ENCODE measurements at places on chromosomes 3 and 15. TPM values are rescaled to one million over a fixed set of nuclear protein-coding genes. Genes with fewer than 3 reads are reported as not detected.

Gene SH3BP5
- 48.1 TPM for polyA plus RNA-seq

Gene KAT2B
- polyA plus RNA-seq: 6.8 TPM

Gene MUC20
- 0.17 TPM for polyA plus RNA-seq

Gene LIPC
- 0.63 TPM for polyA plus RNA-seq

- DNase-seq: no peak
Measured at GRCh38 chr3:16233806-16234205, 30.9 kb downstream of the DPH3 start.

DNA sequence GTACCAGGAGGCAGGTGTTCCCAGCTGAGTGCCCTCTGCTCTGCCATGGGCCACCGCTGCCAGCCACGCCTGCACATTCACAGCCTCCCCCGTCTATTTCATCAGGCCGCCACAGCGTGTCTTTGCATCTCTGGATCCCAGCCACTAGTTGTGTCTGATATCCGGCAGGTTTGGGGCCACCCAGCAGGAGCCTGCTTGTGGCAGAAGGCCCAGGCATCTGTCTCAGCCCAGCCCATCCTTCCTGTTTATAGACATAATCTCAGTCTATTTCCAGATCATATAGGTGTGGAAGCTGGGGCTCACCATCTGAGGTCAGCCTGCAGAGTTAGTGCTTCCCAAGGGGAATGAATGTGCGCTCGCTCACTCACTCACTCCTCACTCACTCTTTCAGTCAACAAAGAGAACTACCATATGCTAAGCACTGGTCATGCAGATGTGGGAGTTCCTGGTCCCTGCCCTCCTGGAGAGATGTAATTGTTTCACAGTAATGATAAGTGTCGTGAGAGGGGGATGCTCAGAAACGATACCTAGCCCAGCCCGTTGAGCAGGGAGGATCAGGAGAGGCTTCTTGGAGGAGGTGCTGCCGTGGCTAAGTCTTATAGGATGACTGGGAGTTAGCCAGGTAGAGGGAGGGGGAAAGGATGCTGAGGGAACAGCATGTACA is 60.6 kb downstream of the FGD5 start:
- peak; percentile 29 for DNase-seq

DNA sequence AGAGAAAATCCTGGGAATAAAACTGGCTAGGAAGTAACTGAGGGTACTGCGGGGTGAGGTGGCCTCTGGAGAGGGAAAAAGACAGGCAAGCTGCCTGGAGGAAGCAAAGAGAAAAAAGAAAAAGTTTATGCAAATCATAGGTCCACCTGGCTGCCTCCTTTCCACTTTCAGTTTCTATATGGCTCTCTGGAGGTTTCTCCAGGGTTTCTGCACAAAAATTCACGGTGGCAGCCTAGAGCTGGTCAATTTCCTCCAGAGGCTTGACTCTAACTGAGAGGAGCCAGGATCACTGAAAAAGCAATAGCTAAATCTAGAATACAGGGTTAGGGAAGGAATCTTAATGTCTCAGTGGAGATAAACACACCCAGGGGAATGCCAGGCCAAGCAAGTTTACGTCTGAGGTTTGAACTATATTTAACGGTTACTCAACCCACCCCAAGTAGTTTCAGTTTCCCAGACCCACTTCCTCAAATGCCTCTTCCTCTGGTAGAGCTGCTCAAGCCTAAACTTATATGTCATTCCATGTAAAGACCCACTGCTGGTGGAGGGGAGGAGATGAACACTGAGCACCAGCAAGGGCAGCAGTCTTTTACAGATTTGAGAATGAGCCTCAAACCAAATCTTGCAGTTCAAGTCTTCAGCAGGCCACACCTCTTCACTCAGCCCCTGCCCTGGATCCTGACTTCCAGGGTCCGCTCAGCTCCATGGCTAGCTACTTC is 5.7 kb downstream of the LYSMD2 start:
- no peak for DNase-seq

- DNase-seq: no peak
Measured at GRCh38 chr3:53695324-53695690, 150.9 kb downstream of the CHDH start.

DNA sequence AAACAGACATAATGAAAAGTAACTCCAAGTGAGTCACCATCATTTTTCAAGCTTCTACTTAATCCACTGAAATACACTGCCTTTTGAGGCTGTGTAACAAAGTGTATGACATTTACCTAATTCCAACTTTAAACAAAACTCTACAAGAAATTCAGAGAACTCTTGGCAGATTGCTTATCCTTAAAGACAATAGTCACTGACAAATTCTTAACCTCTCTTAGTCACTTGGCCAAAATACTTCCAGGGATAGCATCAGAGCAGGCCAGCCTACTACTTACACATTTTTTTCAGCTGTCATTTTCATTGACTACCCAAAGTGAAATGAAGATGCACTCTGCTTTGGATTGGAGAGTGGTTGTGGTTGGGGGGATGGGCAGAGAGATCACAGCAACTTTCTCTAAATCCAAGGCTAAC is 3.6 kb downstream of the WWTR1 start:
- no peak for DNase-seq

DNA sequence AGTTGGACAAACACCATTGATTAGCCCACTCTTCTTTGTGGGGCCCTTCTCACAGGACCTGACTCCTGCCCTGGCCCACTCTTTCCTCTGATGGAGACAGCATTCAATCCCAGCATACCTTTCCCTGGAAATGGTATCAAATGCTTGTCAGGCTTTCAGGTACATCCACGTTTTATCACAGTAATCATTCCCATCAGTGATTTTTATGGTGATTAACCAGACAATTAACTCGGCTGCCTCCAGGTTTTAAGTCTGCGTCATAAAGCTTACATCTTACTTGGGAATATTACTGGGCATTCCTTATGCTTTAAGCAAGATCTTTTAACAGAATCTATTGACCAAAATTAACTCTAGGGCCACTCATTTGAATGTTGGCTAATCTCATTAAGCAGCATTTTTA is 33.4 kb downstream of the LRRK1 start:
- DNase-seq: no peak
